ENCODE measurements at places on chromosomes 1 and 21. TPM values are rescaled to one million over a fixed set of nuclear protein-coding genes. Genes with fewer than 3 reads are reported as not detected.

Gene NEGR1
- total RNA-seq, result 17.7 TPM

Gene SH3BGR
- 5.7 TPM for total RNA-seq

Gene GMEB1
- 7.0 TPM for total RNA-seq

Gene C1QTNF12
- 0.40 TPM for total RNA-seq

Gene HTR6
- 0.13 TPM for total RNA-seq

Gene NUDT4B
- 26.1 TPM for total RNA-seq

Gene LCE1F
- not detected for total RNA-seq

Gene TMEM52
- total RNA-seq, result not detected

Gene KLHDC8A
- not detected for total RNA-seq

Gene CNN3
- 622 TPM for total RNA-seq

Gene KCNH1
- not detected for total RNA-seq

Gene THEM5
- total RNA-seq, result not detected

Gene ATP8B2
- 287 TPM for total RNA-seq

Gene MX1
- 5.7 TPM for total RNA-seq

Gene FAM43B
- not detected for total RNA-seq

Gene OR2M4
- not detected for total RNA-seq

Gene YARS1
- 80.2 TPM for total RNA-seq

Gene HNRNPR
- total RNA-seq, result 93.2 TPM

Gene LCE1B
- total RNA-seq, result not detected

Gene GPR37L1
- not detected for total RNA-seq

Gene SLC44A5
- 2.1 TPM for total RNA-seq

Gene CAMK1G
- total RNA-seq, result 0.13 TPM

Gene CLCA4
- total RNA-seq, result 0.40 TPM

Gene ADAMTS1
- total RNA-seq, result 1,477 TPM

Gene STPG1
- total RNA-seq, result 3.0 TPM

Gene HES4
- 0.62 TPM for total RNA-seq

Gene CFHR2
- not detected for total RNA-seq

Gene FCN3
- total RNA-seq, result not detected

Gene TRIM45
- total RNA-seq, result 1.2 TPM

Gene LRIG2
- 10.7 TPM for total RNA-seq

Gene RASSF5
- total RNA-seq, result 1.3 TPM

Gene RHOU
- 0.87 TPM for total RNA-seq

Gene MYOG
- not detected for total RNA-seq

Gene KAZN
- total RNA-seq, result 5.3 TPM

Gene LCE1E
- total RNA-seq, result not detected

Gene ERG
- total RNA-seq, result 16.0 TPM

Gene TBX19
- 0.75 TPM for total RNA-seq

Gene FCRL1
- not detected for total RNA-seq

Gene KRTAP19-3
- total RNA-seq, result not detected

Gene FAAH
- 0.92 TPM for total RNA-seq

Gene CAMSAP2
- 24.7 TPM for total RNA-seq

Gene KDM5B
- total RNA-seq, result 49.5 TPM

Gene APOBEC4
- total RNA-seq, result 0.06 TPM

Gene PRSS38
- total RNA-seq, result not detected

Gene P3H1
- total RNA-seq, result 110 TPM

Gene IL10
- 0.13 TPM for total RNA-seq

Gene S100A1
- total RNA-seq, result not detected

All from aortic smooth muscle cell (primary cell).